ENCODE measurements at places on chromosomes 2 and 18. TPM values are rescaled to one million over a fixed set of nuclear protein-coding genes. Genes with fewer than 3 reads are reported as not detected.

GRCh38 chr2:219334076-219334475, 1.5 kb upstream of the RESP18 start:
- H3K4me1 ChIP-seq, result no peaks in the 10 kb centered on the region
- no peak overlapping the region for H3K4me3 ChIP-seq
- no peak overlapping the region for H3K27ac ChIP-seq

- H3K27me3 ChIP-seq, result no peaks in the 10 kb centered on the region
- no peaks in the 10 kb centered on the region for H3K36me3 ChIP-seq
- peak; percentile 95 for DNase-seq
- peaks cover 21% of the 10 kb centered on the region for H3K4me1 ChIP-seq
- peak overlapping the region; percentile 49 for H3K27ac ChIP-seq
These were observed 495.1 kb upstream of the TCF4 start for GRCh38 chr18:56083097-56083521.

- no peaks in the 10 kb centered on the region for H3K4me1 ChIP-seq
- H3K4me3 ChIP-seq, result no peak overlapping the region
- H3K36me3 ChIP-seq, result peaks cover 16% of the 10 kb centered on the region
- DNase-seq, result no peak
- no peak overlapping the region for H3K27ac ChIP-seq
These were observed 76.5 kb downstream of the OLA1 start for GRCh38 chr2:174171686-174172445.

DNA sequence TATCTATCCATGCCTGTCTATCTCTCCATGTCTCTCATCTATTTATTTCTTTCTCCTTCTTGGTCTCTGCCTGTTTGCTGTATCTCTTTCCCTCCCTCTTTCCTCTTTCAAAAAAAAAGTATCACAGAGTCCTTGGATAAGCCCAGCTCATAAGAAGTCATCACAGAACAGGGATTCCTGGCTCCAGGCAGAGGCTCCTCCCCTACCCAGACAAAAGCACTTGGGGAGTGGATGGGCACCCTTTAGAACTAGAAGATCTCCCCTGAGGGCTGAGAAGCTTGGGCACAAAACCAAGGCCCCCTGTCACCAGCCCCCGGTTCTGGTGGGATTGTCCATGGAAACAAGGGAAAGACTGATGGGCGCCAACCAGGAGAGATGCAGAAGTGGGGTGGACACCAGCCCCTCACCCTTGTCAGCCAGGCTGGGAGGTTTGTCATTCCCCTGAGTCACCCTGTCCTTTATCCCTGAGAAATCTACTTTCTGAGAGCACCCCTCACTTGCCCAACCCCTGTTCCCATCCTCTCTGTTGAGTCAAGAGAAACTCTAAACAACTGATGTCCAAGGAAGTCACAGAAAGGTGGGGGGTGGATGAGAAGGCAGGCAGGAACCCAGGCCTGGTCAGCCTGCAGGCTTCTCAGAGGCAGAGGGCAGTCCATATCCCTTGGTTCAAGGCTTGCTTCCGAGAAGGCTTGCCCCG, 127.1 kb downstream of the TNS1 start:
- H3K27ac ChIP-seq, result no peak overlapping the region
- no peaks in the 10 kb centered on the region for H3K27me3 ChIP-seq
- H3K4me3 ChIP-seq, result no peak overlapping the region
- peaks cover 2% of the 10 kb centered on the region for H3K4me1 ChIP-seq
- no peak for DNase-seq
- H3K36me3 ChIP-seq, result peaks cover 45% of the 10 kb centered on the region

- H3K27me3 ChIP-seq, result no peaks in the 10 kb centered on the region
- peaks cover 17% of the 10 kb centered on the region for H3K4me1 ChIP-seq
- H3K36me3 ChIP-seq, result no peaks in the 10 kb centered on the region
- no peak overlapping the region for H3K27ac ChIP-seq
- no peak overlapping the region for H3K4me3 ChIP-seq
These were observed 261.1 kb upstream of the TRIB2 start for GRCh38 chr2:12455661-12456060.

DNA sequence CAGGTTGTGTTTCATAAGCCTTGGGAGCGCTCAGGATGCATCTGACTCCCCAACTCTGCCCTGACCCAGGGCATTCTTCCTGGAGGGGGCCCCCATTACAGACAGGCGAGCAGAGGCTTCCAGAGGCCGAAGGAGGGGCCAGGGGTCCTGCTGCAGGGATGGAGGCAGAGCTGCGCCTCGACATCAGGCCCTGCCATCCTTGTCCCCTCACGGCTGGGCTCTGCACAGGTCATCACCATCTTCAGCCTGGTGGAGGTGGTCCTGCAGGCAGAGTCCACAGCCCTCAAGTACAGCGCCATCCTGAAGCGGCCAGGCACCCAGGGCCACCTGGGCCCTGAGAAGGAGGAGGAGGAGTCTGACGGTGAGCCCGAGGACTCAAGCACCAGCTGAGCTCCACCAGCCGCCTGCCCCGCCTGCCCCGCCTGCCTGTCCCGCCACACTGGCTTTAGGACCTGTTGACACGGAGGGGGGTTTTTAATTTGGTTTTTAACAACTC, 42.3 kb upstream of the ALPP start:
- no peak for DNase-seq
- H3K27ac ChIP-seq, result no peak overlapping the region
- no peaks in the 10 kb centered on the region for H3K4me1 ChIP-seq
- no peak overlapping the region for H3K4me3 ChIP-seq
- no peaks in the 10 kb centered on the region for H3K27me3 ChIP-seq
- H3K36me3 ChIP-seq, result no peaks in the 10 kb centered on the region

- no peak overlapping the region for H3K27ac ChIP-seq
- no peaks in the 10 kb centered on the region for H3K27me3 ChIP-seq
- DNase-seq, result no peak
- no peak overlapping the region for H3K4me3 ChIP-seq
These were observed 51.5 kb downstream of the USP37 start for GRCh38 chr2:218516614-218517013.

DNA sequence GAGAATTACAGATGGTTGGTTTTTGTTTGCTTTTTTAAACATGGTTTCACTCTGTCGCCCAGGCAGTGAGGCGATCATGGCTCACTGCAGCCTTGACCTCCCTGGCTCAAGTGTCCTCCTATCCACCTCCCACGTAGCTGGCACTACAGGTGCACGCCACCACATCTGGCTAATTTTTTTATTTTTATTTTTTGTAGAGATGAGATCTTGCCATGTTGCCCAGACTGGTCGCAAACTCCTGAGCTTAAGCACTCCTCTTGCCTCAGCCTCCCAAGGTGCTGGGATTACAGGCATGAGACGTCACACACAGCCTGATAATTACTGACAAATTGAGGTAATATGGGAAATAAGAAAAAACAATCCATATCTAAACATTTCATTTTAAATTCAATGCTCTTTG, 110.5 kb upstream of the ZSWIM2 start:
- no peaks in the 10 kb centered on the region for H3K4me1 ChIP-seq
- H3K36me3 ChIP-seq, result no peaks in the 10 kb centered on the region
- no peak for DNase-seq
- no peak overlapping the region for H3K27ac ChIP-seq

GRCh38 chr2:215434447-215435279, 1.2 kb downstream of the FN1 start:
- peak; percentile 58 for DNase-seq
- no peaks in the 10 kb centered on the region for H3K4me1 ChIP-seq
- H3K27ac ChIP-seq, result no peak overlapping the region
- H3K27me3 ChIP-seq, result no peaks in the 10 kb centered on the region

- no peak overlapping the region for H3K4me3 ChIP-seq
- DNase-seq, result no peak
- peaks cover 3% of the 10 kb centered on the region for H3K36me3 ChIP-seq
- H3K4me1 ChIP-seq, result no peaks in the 10 kb centered on the region
- H3K27me3 ChIP-seq, result no peaks in the 10 kb centered on the region
These were observed 14.7 kb downstream of the HDAC4 start for GRCh38 chr2:239386001-239386670.

GRCh38 chr2:23350041-23350791, 34.8 kb upstream of the KLHL29 start:
- no peak overlapping the region for H3K27ac ChIP-seq
- no peak overlapping the region for H3K4me3 ChIP-seq
- DNase-seq, result no peak

Gene ANKRD62
- total RNA-seq, result 0.09 TPM

Gene DLGAP1
- total RNA-seq, result 5.2 TPM

Measured in lung (tissue), 17 donors.